ENCODE measurements at places on chromosomes 11 and 22.

DNA sequence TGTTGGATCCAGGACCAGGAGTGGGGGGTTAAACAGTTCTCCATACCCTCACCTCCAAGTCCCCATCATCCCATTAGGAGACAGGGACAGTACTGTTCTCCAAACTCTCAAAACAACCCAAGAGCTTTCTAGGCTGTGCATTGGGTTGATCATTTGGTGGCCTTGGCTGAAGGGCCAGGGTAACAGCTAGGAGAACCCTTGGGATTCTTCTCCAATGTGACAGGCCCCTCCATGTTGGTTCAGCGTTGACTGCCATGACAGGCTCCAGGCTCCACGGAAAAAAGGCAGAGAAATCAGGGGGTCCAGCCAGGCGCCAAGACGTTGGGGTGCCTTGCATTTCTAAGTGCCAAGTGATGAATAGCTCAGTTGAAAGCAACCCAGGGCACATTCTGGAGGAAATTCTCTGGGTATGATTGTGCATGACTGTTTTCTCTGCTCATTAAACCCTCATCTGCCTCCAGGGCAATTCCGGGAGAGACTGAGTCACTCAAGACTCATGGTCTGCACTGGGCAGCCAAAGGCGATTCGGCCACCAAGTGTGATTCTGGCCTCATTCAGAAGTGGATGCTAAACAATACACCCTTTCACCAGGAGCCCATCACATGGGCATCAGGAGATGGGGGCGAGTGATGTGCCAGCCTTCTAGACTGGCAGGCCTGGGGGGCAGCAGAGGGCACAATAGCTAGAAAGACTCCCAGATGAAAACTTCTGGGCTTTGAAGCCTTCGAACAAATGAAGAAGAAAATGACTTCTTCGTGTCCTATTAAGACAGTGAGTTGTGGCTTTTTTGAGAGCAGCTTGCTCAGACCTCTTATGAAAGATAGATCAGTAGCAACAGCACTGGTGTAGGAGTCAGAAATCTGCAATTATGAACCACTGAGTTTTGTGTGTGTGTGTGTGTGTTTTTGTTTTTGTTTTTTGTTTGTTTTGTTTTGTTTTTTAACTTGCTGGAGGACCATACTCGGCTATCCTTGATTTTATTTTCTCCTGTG is 27.7 kb downstream of the CD44 start:
- peak; percentile 44 for DNase-seq

DNA sequence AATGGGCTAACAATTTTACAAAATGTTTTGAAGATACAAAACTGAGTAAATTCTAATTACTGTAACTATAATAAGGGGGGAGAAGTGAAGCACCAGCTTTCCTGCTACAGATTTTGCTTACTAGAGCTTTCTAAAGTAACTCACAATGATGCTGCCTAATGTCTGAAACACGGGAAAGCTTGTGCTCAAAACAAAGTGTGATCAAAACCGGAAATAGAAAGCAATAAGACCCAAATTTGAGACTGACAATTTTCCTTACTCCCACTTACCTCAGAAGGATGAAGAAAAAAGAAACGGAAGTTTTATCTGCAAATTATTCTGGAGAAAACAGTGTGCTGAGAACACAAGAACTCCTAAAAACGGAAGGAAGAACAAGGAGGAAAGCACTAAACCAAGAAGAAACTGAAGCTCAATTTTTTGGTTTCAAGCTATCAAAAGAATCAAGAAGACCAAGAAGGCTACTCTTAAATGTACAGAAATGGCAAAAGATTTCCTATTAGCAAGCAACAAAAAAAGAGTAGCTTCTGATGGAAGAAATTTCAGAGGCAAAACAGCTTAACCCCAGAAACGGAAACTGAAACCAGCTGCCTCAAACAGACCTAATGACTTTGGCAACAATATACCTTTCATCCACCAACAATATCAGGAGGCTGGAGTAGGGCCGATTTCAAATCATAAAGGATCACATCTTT is 33.4 kb downstream of the AMBRA1 start:
- DNase-seq: no peak

DNA sequence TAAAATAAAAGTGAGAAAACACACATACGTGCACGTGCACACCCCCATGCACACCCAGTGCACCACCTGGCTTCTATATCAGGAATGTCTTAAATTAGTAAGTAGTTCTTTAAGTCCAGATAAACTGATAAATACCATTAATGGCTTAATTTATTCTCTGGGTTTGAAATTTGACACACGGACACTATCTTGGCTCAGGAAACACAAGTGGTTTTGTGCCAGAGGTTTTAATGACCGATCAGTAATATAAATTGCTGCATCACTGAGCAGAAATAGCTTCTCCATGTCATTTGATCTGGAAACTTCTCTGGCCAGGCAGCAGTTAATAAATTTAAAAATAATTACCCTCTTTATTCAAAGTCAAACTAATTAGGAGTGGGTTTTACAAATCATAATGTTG is 101.5 kb upstream of the NNMT start:
- DNase-seq: no peak

DNA sequence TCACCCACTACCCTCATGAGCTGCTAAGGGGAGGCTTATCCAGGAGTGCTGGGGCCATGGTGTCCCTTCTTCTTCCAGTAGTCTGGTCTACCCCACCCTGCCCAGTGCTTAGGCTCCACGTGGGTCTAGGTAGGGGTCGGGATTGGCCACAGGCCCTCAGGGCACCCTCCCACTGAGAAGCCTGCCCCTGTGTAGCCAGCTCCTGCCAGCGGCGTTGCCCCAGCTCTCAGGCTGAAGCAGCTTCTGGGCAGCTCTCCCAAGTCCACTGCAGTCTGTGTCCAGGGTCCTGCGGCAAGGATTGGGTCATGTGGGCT is 24.0 kb upstream of the RIC3 start:
- no peak for DNase-seq

DNA sequence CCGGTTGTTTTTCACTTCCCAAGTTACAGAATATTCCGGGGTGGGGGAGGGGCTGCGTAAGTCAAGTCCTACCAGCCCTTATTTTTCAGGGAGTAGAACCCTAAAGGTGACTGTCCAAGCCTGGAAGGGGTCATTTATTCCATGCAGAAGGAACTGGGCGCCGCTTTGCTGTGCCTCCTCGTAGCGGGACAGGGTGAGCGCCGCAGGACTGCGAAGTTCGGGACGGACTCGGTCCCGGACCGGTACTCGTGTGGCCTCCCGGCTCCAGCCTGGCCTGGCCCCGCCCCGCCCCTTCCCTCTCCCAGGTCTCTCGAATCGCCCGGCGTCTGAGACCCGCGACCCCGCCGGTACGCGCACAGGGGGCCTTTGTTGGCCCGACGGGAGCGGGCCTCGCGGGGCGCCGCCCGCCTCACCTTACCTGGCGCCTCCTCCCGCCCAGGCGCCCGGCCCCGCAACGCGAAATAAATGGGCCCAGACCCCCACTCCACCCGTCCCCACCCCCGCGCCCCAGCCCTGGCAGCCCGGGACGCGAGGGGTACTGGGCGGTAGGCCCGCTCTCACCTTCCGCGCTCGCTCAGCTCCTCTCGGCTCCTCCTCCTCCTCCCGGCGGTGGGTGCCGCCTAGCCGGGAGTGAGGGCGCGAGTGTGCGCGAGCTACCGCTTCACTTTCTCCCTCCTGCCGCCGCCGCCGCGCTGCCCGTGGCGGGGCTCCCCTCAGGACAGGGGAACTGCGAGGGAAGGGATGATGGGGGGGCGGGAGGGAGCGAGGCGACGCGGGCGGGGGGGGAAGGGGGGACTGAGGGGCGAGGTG is 698 bp downstream of the PAK1 start:
- peak; percentile 59 for DNase-seq

- DNase-seq: no peak
These were observed 23.4 kb upstream of the CREB3L1 start for GRCh38 chr11:46254133-46254491.

DNA sequence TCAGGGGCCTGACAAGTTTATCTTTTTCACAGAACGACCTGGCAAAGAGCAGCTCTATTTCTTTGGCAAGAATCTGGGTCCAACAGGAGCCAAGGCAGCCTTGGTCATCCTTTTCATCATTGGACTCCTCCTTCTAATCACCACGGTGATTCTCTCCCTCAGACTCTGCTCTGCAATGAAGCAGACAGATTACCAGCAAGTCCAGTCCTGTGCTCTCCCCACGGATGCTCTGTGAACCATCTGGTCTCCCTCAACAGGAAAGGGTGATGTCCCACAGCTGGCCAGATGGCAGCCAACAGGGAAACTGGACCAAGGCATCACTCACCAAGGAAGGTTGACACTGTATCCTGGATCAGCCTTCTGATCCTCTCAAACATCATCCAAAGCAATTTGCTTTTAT is 17.0 kb upstream of the PANX1 start:
- DNase-seq: no peak

GRCh38 chr22:44396021-44396726 is 83.4 kb upstream of the SHISAL1 start:
- no peak for DNase-seq

GRCh38 chr11:1522081-1522424 is 35.5 kb upstream of the MOB2 start:
- DNase-seq: no peak

DNA sequence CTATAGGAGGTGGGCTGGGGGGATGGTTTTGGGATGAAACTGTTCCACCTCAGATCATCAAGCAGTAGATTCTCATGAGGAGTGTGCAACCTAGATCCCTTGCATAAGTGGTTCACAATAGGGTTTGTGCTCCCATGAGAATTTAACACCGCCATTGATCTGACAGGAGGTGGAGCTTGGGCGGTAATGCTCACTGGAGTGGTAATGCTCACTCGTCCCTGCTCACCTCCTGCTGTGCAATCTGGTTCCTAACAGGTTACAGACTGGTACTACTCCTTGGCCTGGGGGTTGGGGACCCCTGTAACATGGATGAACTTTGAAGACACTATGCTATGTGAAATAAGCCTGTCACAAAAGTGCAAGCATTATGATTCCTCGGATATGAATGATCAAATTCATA is 87.0 kb upstream of the CLNS1A start:
- DNase-seq: no peak

- DNase-seq: no peak
These were observed 1.5 kb downstream of the TUB start for GRCh38 chr11:8082391-8083087.

DNA sequence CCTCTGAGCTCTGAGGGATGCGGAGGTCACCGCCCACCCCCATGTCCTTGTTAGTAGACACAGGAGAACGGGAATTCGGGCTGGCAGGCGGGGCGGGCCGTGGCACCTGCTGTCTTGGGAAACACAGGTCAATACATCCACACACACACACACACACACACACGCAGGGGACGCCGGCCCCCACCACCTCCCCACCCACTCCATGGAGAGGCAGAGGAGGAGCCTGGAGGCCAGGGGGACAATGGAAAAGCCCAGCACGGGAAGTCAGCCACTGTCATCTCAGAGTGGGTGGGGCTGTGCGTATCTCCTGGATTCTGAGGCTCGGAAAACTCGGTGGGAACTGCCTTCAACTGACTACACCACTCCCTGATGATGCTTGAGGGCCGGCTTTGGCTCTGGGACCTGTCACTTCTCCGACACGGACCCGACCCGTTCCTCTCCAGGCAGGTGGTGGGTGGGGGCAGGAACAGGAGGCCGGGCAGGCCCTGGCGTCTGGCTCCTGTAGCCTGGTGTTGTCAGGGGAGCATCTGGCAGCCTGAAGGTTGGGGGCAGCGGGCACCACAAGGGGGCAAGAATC is 18.5 kb upstream of the TMEM184B start:
- no peak for DNase-seq

- DNase-seq: no peak
These were observed 43.2 kb upstream of the CHKA start for GRCh38 chr11:68164437-68164836.

DNA sequence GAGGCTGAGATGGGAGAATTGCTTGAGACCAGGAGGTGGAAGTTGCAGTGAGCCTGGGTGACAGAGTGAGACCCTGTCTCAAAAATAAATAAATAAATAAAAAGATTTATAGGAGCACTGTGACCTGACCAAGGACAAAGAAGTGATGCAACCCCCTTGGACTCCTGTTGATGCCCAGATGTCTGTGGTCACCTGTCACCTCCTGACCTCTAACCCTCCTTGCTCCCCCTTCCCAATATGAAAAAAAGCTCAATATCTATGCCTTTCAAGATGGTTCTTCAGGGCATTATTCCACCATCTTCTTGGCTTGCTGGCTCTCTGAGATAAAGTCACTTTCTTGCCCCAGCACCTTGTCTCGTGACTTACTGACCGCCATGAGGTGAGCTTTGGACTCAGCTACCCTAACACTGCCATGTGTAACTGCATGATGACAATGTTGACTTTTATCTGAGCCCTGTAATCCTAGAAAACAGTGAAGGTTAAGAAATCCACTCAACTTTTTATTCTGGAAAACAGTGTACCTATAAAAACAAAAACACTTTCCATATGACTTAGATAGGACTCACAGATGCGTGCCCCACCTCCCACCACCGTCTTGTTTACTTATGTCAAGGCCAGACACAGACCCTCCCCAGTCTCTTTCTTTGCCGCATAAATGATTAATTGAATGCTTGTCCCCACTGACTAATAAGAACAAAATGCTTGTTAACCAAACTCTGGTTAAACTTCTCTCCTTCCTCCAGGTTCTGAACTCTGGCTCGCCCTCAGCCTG is 360.5 kb downstream of the BUD13 start:
- no peak for DNase-seq

DNA sequence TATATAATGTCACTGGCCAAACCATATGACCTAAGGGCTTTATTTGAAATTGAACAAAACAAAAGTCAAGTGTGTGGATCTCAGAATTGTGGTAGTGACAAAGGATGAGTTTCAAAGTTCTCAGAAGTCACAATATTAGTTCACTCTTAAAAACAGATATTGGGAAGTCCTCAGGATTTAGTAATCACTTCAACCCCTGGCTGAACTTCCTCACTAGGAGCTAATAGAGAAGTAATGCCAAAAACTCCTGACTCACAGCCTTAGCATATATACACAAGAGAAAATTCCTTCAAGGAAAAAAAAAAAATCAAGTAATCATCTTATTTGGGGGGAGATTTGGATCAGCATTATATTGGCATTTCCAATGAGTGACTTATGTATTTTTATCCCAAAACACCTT is 75.6 kb upstream of the APOA1 start:
- DNase-seq: no peak

GRCh38 chr11:118921929-118922744 is 3.6 kb downstream of the BCL9L start:
- no peak for DNase-seq

DNA sequence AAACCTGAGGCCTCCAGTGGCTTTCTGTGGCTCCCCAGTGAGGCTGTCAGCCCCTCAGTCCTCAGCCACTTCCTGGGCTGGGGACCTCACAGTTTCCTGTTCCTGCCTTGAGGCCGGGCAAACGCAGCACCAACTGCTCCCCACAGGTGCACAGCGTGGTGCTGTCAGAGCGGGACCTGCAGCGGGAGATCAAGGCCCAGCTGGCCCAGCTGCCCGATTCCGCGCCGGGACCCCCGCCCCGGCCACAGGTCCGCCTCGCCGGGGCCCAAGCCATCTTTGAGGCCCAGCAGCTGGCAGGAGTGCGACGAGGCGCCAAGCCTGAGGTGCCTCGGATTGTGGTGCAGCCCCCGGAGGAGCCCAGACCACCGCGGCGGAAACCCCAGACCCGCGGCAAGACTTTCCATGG is 5.4 kb downstream of the TBC1D10C start:
- peak; percentile 63 for DNase-seq

- DNase-seq: peak; percentile 32
These were observed at the start of gene AMPD3 for GRCh38 chr11:10454878-10455631. TSS of gene AMPD3 (plus strand) at chr11:10455264. CDS start at chr11:10461520, 6,256 bp downstream.

All from stimulated activated CD4-positive, alpha-beta T cell treated with anti-CD3 and anti-CD28 coated beads, Interleukin-2, amount 100 ng/mL, for 24 hours (primary cell).